ENCODE measurements at places on chromosomes 7 and 10. TPM values are rescaled to one million over a fixed set of nuclear protein-coding genes. Genes with fewer than 3 reads are reported as not detected.

GRCh38 chr7:120273476-120273975 lies 551 bp downstream of the KCND2 start:
- DNase-seq: peak; percentile 91

MRPS24 gene
- total RNA-seq: 72.9 TPM

DNA sequence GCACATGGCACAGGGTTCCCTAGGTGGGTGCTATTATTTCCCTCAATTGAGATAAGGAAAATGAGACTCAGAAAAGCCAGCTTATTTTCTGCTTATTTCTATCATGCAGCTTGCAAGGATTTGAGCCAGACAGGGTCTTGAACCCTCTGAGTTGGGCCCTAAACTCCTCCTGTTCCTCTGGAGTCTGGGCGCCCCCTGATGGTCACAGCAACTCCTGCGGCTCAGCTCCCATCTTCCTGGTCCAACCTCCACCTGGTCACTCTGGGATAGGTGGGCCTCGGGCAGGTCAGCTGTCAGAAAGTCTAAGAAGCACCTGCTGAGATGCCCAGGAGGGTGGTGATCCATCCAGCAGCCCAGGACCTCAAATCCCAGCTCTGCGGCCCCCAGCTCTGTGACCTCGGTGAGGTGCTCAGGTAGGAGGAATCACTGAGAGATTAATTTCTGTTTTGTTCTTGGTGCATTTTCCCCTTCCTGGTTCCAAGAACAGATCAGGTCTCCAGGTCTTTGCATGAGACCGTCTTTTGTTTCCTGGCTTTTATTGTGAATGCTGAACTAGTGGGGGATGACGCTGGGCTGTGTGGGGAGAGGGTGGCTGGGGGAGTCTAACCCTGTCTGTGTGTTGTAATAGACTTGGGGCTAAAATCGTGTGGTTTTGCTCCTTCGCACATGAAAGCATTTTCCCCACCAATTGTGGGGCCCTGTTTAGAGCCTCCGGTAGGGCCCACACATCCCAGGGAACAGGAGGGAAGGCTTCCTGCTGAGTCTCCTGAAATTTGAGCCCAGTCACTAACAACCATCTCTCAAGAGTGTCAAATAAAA lies 32.8 kb downstream of the TMEM130 start:
- DNase-seq: no peak

CYP3A4 gene
- total RNA-seq: not detected

GRCh38 chr10:44161184-44161583 lies 223.7 kb downstream of the CXCL12 start:
- DNase-seq: no peak

GRCh38 chr10:59801171-59801570 lies 47.9 kb upstream of the MRLN start:
- DNase-seq: no peak

GRCh38 chr7:84291756-84292155 lies 97.2 kb upstream of the SEMA3A start:
- DNase-seq: no peak

GRM8 gene
- not detected for total RNA-seq

Measured in chondrocyte (in vitro differentiated cells).